ENCODE measurements at places on chromosomes 12 and 14.

- DNase-seq: no peak
Measured at GRCh38 chr14:66596241-66596985, 88.5 kb downstream of the GPHN start.

DNA sequence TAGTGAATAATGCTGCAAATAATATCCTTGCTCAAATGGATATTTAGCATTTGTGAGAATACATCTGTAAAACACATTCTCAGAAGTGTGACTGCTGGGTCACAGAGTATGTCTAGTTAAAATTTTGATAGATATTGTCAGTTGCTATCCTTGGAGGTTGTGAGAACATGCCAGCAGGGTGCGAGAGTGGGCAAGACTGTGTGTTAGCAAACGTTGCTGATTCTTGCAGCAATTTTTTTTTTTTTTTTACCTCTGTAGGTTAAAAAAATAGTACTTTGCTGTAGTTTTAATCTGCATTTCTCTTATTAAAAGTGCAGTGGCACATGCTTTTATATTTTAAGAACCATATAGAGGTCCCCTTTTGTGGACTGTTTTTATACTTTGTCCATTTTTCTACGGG is 4.5 kb upstream of the NYNRIN start:
- DNase-seq: no peak

DNA sequence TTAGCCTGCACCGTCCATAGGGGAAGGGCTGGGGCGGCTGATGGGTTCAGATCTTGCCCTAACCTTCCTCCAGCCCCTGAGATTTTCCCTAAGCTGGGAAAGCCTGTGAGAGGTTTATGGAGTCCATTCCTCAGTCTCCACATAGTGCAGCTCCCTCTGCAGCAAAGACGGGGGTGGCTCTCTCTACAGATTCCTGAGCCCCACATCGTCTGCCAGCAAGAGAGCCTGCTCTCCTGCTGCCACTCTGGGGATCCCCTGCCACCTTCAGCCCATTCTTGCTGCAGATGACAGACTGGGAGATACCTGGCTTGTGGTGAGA is 3.1 kb downstream of the SMIM41 start:
- peak; percentile 23 for DNase-seq

DNA sequence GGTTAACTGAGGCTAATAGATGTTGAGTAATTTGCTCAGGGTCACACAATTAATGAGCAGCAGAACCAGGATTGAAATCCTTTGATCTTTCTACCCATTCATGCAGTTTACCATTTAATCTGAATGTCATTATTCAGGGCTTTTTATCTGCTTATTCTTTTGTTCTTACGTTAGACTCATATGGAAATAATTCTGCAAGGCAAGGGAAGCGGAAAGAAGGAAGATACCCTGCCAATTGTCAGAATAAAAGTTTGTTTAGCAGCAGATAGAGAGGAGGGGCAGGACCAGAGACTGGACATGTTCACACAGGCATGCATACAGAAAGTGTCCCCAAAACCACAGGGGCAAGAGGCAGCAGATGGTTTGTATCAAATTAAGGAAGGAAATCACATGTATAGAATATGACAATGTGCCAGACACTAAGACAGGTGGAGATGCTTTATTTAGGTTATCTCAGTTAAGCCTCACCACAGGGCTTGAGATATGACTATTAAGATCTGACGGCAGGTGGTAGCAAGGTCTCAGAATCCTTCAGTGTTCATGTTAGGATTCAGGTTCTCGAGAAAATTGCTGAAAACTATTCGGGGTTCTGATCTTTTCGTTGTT is 29.8 kb downstream of the BRMS1L start:
- DNase-seq: no peak

DNA sequence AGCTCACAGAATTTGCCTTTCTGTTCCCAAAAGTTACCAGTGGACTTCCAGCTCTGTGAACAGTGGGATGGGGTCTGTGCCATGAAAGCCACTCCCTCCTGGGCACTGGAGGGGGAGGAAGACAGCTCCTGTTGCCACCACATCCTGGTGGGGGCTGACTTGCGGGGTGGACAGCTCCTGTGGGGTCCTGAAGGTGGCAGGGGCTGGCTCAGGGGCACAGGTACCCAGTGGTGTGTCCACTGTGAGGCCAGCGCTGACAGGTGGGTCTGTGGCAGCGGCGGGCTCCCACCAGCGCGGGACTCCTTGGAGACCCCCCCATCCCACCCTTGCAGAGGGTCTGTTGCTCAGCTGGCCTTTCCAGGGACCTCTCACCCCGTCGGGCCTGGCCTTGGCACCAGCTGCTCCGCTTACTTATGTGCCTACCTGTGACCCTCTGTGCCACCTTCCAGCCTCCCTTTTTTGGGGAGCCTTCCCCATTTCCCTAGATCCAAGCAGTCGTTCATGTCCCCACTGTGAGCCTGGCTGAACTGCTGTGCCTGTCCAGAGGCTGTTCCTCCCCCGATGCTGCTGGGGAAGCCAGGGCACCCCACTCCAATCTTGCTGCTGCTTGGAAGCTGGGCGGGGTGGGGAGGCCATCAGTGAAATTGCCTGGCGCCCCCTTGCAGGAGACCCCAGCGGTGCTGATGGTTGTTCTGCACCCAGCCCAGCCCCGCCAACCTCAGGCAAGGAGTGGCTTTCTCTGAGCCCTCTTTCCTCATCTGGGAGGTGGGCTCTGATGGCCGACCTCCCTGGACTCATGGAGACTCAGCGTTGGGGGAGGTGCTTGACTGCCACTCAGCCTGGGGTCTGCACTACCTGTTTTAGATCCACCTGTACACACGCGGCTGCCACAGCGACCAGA is 2.2 kb downstream of the TEDC1 start:
- DNase-seq: peak; percentile 4

DNA sequence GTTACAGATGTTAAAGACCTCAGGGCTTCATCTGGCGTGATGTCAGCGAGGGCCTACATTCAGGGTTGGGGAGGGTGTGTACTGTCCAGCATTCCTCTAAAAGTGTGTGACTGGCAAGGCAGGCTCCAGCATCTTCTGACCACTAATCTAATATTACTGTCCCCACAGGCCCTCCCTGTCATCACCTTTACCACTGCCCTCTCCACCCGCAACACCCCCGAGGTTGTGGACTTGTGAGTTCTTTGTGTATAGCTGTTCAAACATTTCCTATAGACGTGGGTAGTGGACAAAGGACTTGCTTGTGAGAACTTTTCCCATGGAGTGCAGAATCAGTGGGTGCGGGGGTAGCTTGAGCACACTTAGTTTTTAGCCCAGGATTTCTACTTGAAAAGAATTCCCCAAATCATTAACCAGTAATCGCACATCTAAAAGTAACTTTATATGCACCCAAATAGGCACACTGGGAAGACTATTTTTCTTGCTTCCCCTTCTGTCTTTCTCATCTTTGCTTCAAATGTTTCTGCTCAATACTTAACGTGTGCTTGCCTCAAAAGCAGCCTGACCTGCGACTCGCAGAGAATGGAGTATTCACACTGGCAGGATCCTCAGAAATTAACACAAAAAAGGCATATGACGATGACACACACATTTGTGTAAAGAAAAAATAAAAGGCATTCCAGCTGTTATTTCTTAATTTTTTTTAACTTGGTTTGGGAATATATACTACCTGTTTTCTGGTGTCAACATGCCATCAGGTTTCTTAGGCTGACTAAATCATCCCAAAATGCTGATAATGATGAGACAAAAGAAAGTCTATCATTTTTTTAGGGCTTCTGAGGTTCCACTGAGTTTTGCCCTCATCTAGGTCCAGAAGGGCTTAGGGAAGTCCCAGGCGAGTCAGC is 158.4 kb upstream of the HIF1A start:
- no peak for DNase-seq

Measured in naive thymus-derived CD8-positive, alpha-beta T cell (primary cell).